ENCODE measurements at places on chromosomes 6 and 20.

DNA sequence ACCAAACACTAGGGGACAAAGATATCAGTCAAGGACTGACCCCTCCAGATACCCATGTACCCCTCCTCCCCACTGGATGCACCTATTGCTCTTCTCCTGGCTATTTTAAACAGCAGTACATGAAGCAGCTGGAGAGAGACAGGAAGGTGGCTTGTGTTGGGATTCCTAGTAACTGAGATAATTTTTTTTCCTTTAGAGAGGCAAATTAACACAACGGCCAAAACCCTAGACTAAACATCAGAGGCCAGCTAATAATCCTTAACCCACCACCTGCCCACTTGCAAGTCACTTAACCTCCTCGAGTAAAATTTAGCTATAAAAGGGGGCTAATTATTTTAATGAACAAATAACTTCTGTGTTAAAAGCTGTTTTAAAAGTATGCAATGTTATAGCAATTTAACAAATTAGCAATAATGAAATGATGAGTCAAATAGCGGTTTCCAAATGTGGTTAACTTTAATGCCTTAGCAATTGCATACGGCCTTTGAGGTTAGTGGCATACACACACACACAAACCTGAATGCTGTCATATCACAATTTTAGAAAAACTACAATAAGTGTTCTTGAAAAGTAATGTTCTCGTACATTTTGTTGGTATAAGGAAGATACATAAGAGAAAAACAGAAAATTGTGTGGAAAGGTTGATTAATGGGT is 151.7 kb downstream of the FRK start:
- no peak for DNase-seq

DNA sequence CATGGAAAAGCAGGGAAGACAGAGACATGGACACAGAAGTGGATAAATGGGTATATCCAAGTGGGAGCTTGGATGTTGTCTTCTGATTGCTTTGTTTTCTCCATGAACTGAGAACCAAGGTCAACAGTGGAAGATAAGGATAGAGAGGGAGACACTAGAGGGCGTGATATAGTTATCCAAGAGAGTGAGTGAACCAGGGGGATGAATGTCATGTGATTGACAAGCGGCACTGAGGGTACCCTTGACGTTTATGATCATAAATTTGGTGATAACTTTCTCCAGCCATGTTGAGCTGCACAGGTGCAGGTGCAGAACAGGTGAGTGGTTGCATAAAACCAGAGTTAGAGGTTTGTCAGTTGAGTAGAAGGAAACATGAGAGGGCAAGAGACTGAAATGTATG is 20.7 kb downstream of the EBF4 start:
- DNase-seq = no peak

DNA sequence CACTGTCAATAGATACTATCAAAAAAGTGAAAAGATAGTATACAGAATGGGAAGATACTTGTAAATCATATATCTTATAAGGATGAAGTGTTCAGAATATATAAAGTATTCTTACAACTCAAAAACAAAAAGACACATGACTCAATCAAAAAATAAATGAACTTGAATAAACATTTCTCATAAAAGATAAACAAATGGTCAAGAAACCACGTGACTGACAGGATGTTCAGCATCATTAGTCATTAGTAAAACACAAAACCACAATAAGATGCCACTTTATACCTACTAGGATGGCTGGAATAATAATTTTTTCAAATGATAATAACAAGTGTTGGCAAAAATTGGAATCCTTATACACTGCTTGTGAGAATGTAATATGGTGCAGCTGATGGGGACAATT is 729.1 kb upstream of the HS3ST5 start:
- DNase-seq = no peak

- DNase-seq = no peak
These were observed 82.3 kb downstream of the CD164 start for GRCh38 chr6:109299776-109300564.

DNA sequence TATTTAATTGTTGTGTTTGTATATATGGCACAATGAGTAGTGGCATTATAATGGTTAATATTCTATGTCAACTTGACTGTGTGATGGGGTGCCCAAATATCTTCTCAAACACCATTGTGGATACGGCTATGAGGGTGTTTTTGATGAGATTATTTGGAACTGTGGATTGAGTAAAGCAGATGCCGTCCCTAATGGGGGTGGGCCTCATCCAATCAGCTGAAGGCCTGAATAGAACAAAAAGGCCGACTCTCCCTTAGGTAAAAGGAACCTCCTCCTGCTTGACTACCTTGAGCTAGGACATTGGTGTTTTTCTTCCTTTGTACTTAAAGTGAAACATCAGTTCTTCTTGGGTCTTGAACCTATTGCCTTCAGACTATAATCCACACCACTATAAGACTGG is 207.8 kb downstream of the WDR27 start:
- no peak for DNase-seq

DNA sequence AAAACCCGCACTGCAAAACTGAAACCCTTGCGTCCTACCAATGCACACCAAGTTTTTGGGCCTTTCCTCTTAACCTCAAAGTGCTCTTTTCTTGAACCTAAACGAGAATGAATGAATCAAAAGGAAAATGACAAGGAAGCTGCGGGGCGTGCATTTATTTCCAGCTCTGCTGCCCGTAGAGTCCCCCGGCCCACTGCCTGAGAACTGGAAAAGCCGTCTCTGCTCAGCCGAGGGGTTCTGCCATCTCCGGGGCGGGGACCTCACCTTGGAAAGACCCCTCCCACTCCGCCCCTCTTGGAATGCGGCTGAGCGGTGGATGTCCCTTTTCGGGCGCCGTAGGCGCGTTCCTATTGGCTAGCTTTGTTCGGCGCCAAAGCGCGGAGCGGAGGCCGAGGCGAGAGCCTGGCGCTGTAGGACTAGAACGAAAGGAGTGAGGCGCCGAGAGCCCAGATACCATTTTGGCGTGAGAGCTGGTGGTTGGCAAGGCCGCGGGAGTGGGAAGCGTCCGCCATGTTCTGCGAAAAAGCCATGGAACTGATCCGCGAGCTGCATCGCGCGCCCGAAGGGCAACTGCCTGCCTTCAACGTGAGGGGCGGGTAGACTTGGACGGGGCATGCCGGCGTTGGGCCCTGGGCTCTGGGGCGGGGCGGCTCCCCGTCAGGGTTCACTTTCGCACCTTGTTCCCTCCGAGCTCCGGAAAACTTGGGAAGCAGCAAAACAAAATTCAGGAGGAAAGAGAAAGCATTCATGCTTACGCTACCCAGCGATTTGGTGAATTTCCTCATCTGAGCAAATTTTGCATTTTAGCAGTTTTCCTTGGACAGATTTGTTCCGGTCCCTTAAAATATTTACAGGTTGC is at the start of gene GINS1:
TSS of gene GINS1 (plus strand) at position 363 of the 859 bp plus-strand sequence. CDS start at position 511, 148 bp downstream.
- DNase-seq = peak; percentile 52

GRCh38 chr6:142694054-142694453 is 250.9 kb downstream of the HIVEP2 start:
- DNase-seq = no peak

All from activated naive CD8-positive, alpha-beta T cell treated with anti-CD3 and anti-CD28 coated beads, Interleukin-2, amount 50 U/mL, for 16 hours (primary cell).